ENCODE measurements at places on chromosomes 1 and 21.

DNA sequence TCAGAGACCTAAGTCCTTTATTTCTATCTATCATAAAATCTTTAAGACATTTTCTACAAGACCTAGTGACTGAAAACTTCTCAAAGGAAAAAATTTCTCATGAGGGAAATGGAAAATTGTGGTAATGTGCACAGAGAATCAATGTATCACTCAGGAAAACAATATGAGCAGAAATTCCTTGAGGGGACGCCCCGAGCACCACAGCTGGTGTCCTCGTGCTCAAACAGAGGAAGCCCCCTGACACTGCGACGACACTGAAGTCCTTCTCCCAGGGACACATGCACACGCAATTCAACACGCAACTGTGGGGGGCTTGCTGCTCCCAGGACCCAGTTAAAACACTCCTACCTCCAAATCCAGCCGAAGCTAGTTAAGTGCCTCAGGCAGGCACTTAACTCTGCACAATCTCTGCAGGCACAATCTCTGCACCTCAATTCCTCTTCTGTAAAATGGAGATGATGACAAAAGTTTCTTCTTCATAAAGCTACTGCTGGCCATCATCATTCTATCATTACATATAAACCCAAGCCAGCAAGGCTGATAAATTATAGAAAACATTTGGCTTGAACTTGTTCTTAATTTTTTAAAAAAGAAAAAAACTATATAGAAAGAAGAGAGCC is 16.0 kb downstream of the ZBTB17 start:
- DNase-seq: no peak

- DNase-seq: peak; percentile 77
Observed at GRCh38 chr1:33086384-33086850, 5.5 kb downstream of the AZIN2 start.

- DNase-seq: no peak
Observed at GRCh38 chr1:8395433-8395866, 77.5 kb downstream of the SLC45A1 start.

DNA sequence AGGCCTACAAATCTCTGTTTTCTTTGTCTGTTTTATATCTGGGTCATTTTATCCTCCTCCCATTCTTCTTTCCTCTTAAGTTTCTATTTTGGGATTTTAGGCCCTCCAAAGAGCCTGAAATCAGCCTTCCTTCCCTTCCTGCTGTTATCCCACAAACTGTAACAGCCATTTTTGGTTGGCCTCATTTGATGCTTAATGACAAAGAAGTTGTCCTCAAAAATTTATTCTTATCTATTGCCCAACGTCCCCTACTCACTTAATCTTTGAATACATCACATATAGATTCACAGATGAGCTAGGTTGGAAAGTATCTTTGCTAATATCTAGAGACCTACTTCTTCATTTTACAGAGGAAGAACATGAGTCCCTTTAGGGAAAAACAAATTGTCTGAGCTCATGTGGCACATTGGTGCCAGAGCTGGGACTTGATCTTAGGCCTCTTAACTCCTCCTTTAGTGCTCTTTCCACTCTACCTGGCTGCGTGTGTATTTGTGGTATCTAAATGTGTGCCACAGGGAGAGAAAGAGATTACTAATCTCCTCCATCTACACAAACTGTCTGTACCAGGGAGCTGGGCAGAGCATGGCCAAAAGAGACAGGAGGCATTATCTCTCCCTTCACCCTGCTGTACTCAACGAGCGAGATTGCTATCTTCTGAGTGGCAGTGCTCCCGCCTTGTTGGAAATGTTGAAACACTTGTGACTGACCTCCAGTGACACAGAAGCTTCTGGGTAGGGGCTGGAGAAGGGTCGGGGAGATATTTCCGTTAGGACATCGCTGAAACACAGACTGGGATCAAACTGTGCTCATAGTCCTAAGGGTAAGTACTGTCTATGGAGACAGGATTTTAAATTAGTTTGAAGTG is 30.1 kb downstream of the RHEX start:
- no peak for DNase-seq

- no peak for DNase-seq
Observed at GRCh38 chr21:30719401-30719800, 824 bp upstream of the KRTAP21-3 start.

- no peak for DNase-seq
Observed at GRCh38 chr1:67792741-67793458, 40.4 kb downstream of the GNG12 start.

DNA sequence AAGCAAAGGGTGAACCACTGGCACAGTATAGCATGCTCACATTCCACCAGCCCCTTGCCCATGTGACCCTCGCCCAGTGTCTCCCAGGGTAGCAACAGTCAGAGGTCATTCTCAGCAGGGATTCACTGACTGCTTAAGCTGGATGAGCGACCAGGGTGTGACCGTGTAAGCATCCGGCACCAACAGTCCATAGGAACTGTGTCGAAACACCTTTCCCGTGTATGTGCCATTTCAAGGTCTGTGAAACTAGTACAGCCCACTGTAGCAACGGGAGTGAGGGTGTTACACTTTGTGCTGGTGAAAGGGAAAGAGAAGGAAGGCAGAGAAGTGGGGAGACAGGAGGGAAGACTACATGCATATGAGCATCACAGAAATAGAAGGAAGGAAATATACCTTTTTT is 10.8 kb downstream of the PIK3C2B start:
- DNase-seq: no peak

DNA sequence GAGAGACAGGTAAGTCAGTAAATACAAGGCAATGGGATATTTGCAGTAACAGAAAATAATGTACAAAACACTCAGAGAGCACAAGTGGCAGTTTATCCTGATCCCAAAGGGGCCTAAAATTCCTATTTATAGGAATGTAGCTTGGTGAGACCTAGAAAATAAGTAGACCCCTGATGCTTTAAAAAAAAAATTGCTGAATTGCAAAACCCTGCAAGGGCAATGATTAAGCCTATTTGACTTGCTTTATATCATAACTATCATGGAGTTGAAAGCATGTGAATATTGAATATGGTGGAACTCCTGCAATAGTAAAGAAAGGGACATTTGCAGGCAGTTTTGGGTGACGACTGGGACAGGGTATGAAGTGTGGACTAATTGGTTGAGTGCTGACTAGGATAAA is 101.9 kb upstream of the C1orf21 start:
- DNase-seq: no peak

GRCh38 chr1:231952154-231952553 is 325.6 kb downstream of the DISC1 start:
- no peak for DNase-seq

DNA sequence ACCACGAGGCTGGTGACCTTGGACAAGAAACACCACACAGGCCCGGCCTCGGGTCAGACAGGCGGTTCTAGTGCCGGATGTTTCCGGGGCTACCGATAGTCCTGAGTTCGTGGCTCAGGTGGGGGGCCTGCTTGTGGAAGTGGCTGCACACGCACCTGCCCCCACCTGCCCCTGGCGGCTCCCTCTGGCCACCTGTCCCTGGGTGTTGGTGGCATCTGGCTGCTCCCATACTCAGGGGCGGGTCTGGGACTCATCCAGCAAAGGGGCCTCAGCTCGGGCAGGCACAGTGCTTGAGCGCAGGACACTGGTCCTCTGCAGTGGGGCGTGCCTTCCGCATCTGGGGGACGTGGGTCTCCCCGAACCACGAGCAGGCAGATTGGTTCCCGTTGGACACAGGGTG is 33.6 kb downstream of the TP73 start:
- DNase-seq: no peak

GRCh38 chr1:86068841-86069756 is 87.5 kb downstream of the COL24A1 start:
- peak; percentile 5 for DNase-seq

- DNase-seq: no peak
Observed at GRCh38 chr1:6367381-6368012, 26.1 kb downstream of the ACOT7 start.

DNA sequence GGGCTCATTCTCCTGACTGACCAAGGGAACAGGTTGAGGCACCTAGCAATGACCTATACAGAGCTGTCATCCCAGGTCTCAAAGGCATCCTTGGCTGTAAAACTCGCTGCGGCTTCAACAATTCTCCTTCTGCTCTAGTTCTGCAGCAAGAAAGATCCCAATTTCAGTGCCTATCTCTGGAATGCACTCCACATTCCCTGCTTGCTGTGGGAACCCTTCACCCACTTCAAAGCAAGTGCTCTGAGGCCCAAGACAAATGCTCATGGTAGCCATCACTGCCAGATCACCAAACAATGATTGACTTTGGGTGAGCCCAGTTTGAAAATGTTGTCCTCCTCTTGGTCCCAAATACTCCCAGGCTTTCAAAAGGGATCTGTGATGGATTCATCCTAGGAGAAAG is 37.7 kb upstream of the FMO3 start:
- DNase-seq: no peak

DNA sequence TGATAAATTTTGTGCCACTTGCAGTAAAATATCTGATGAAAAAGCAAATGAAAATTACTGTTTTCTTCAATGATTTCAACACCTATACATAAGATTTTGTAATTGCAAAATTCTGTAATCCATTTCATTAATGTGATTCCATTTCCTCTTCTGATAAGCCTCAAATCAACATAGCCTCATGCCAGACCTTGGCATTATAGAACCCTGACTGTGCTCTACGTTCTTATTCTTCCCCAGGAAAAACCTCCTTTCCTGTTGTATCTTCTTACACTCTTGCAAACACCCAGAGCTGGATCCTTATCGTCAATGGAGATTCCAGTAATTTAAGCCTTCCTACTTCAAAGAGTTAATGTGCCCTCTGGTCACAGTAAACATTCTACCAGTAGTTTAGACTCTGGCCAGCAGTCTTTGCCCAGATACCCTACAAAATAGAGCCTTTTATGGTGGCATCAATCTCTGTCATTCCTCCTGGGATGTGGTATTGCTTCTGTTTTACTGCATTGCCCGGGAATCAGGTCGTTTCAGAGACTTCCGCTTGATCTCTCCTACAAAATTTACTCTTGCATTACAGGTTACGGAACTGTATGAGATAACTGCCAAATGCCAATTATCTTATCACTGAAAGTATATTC is 48.5 kb upstream of the CHRM3 start:
- no peak for DNase-seq

DNA sequence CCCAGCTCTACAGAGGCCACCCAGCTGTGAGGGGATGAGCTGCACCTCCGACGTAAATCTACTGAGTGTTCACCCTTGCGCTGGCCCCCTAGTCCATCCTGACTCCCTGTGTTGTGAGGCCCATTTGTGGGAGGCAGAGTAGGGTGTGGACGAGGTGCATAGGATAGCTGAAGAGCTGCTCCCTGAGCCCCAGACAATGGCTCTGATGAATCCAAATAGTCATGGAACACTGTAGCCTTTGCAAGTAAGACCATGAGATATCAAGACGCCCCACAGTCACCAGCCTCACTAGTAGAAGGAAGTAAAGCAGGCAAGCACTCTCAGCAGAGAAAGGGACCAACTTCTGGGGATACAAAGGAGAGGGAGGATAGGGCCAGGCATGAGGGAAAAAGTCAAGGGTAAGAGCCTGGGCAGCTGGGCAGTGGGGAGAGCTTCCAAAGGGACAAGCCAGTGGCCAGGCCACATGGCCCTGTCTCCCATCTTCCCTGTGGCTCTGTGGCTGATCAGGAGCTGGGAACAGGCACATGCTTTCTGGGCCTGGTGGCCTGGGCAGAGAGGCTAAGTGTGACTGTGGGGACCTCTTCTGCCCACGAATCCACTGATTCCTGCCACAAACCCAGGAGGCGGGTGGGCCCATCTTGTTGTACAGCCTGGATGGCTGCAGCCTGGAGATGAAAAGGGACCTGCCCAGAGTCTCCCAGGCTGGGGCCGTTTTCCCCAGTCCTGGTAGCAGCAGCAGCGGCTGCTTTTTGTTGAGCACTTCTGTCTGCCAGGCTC is 55.5 kb upstream of the EPS8L3 start:
- no peak for DNase-seq

DNA sequence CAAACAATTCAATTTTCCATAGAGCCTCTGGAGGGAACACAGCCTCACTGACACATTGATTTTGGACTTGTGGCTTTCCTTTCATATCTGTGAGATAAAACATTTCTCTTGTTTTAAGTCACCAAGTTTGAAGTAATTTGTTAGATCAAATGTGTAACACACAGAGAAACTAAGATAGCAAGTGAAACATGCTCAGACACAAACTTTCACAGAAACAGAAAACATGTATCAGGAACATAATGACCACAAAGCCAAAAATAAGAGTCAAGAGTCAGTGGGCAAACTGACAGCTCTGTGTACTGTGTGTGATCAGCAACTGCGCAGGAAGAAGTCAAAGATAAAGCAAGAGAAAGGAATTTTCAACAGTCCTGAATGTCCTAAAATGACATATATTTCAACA is 1237.5 kb downstream of the AMY1C start:
- no peak for DNase-seq

GRCh38 chr1:38043036-38043747 is 3.4 kb downstream of the POU3F1 start:
- no peak for DNase-seq

DNA sequence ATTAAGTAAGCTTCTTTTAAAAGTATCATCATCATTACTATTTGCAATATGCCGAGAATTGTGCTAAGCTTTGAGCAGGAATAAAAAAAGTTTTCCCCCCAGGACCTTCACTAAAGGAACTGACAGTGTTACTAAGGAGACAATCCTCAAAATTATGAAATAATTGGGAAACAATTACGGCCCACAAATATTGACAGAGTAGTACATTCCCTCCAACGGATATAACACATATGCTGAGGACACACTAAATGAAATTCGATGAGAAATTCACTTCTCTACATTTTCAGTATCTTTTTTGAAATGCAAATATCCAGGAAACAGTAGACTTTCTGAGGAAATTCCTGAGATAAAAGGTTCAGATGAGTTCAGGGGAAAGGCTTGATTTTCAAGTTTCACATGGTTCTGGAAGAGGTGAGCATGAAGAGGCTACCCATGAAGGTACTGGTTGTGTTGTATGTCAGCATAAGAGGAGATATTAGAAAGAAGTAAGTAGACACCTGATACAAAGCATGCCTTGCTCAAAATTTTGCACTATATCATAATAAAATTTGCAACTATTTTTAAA is 171.2 kb upstream of the NR5A2 start:
- DNase-seq: no peak

GRCh38 chr1:37484325-37485051 is 10.1 kb downstream of the ZC3H12A start:
- no peak for DNase-seq

- no peak for DNase-seq
Observed at GRCh38 chr21:45421071-45421845, 16.3 kb downstream of the COL18A1 start.

- DNase-seq: peak; percentile 66
Observed at GRCh38 chr1:151867765-151868411, 14.4 kb upstream of the THEM5 start.

DNA sequence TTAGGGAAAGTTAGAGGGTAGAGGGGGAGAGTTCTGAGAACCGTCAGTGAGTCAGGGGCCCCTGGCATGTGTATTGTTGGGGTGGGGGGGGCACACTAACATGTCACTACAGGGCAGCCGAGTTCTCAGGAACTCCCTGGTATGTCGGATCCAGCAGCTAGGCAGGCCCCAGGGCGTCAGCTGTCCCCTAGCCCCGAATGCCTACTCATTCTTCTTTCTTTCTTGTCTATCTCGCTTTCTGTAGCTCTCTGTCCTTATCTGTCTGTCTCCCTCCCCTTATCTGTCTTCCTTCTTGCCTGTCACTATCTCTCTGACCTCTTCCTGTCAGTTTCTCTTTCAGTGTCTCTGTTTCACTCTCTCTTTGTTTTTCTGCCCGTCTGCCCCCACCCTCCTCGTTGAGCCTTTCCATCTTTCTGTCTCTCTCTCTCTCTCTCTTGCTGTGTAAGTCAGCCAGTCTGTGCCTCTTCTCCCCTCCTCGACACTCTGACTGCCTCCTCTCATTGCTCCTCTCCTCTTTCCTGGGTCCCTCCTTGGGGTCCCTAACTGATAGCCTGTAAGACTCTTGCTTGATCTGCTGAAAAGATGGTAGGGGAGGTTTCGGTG is 2.4 kb downstream of the NTRK1 start:
- no peak for DNase-seq
